ENCODE measurements at places on chromosomes 6 and 20.

- DNase-seq, result no peak
Measured at GRCh38 chr20:54573838-54574237, 98.4 kb downstream of the DOK5 start.

GRCh38 chr6:116355796-116356195 lies 15.0 kb upstream of the DSE start:
- no peak for DNase-seq

DNA sequence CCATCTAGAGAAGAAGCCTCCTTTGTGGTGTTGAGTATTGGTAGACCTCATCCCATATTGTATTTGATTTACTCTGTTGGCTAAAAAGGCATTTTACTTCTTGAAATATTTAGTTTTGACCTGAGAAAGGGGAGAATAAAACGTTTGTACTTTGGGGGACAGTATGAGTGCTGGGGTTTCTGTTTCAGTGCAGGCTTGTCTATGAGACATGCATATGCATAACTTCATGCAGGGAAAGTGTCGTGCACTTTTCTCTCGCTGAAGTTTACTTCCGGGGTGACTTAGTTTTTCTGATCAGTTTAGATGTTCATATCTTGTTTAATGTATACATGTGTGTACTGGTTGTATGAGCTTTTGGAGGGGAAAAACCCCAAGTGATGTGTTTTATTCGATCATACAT lies 59.5 kb downstream of the UTRN start:
- no peak for DNase-seq

GRCh38 chr6:157194643-157195042 lies 128.7 kb downstream of the TMEM242 start:
- DNase-seq, result no peak

- no peak for DNase-seq
Measured at GRCh38 chr6:159308198-159308597, 139.0 kb downstream of the FNDC1 start.

DNA sequence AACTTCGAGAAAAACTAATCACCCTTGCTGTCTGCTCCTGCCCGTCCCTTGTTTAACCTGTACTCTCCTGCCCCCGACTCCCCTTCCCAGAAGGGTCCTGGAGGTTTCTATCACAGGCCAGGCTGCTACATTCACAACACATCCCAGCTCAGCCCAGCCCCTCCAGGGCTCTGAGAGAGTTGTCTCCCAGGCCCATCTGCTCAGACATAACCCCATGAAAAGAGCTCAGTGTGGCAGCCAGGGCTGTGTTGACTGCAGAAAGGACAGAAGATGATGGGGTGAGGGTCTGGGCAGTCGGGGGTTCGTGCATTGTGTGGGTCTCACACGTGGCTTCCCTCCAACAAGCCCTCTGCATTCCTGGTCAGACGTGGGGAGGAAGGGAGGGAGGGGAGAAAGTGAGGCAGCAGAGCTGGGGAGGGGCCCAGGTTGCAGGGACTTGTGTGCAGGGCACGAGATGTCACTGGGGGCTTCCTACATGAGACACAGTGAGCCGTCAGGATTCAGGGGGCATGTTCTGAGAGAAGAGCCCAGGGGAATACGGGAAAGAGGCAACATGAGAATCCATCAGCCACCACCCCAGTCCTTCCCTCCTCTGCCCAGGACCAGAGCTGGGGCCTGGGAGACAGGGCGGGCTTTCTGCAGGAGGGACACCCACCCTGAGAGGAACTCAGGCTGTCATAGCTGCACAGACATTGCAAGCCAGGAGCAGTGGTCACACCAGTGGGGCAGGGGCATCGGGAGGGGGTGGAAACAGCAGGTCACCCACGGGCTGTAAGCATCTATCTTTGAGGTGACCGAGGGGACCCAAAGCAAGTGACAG lies 372.9 kb downstream of the PREX1 start:
- DNase-seq, result no peak

DNA sequence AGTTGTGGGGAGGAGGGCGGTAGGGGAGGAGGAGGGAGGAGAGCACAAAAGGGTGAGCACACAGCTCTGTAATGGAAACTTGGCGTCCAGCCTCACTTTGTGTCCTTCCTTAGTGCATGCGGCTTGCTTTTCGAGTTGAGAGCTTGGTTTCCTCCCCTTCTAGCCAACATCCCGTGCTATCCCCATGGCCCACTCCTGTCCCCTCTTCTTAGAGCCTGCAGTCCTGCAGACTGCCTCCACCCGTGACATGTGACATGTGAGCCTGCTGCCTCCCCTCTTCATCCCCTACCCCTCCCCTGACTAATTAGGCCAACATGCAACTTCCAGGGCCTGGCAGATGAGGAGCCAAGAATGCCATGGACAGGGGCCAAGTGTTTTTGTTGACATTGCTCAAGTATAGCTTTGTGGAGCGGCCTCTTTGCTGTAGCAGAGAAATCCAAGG lies 63.2 kb downstream of the SLC24A3 start:
- DNase-seq, result no peak

DNA sequence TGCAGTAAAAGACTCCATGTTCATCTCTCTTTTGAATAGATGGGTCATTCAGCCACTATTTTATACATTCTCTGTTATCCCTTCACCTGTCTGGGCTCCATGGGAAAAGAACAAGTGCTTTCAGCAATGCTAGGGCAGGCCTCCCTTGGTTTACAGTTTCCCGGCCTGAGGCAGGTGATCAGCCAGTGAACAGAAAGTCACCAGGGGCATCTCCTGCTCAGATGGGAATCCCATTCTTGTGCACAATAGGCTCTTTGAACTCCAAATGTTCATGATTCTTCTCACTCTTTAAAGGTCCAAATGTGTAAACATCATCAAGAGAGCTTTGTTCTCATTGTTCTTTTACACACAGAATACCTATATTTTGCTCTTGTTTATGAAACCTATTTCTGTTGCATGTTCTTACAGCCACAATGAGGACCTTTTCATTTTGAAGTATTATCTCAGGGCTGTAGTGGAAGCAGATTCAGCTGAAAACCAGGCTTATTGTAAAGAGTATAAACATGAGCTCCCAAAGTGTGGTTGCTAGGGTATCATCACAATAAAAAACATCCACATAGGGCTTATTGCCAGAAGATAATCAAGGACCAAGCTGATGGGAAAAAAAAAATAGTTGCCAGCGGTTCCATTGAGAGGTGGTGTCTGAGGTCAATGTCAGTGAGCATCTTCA lies 267.1 kb upstream of the SGK1 start:
- no peak for DNase-seq

- no peak for DNase-seq
Measured at GRCh38 chr20:1086277-1087213, 31.9 kb upstream of the PSMF1 start.

GRCh38 chr6:11433860-11434259 lies 103.7 kb upstream of the TMEM170B start:
- no peak for DNase-seq

DNA sequence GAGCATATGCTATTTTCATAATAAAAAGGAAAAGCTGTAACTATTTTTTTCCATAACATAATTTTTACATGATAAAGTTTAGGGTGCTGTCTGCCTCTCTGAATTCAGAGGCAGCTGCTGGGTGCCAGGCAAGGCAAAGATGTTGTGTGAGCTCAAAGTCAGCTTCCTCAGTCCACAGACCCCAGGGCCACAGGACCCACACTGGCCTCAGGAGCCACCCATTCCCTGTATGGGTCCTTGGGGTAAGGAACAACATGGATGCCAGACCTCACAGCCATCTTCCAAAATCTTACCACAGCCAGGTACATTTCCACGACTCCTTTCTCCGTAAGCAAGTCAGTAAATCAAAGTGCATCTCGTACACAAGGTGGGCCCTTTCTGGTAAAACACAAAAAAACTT lies 16.4 kb upstream of the MAFB start:
- no peak for DNase-seq

- DNase-seq, result no peak
Measured at GRCh38 chr6:135002974-135003703, 51.5 kb downstream of the HBS1L start.

DNA sequence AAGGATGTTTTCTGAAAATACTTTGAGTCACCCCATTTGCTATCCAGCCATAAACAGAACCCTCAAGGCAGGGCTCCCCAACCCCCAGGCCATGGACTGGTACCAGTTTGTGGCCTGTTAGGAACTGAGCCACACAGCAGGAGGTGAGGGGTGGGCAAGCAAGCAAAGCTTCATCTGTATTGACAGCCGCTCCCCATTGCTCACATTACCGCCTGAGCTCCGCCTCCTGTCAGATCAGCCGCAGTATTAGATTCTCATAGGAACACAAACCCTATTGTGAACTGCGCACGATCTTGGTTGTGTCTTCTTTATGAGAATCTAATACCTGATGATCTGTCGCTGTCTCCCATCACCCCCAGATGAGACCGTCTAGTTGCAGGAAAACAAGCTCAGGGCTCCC lies 543.8 kb downstream of the CBLN4 start:
- DNase-seq, result no peak

- DNase-seq, result peak; percentile 99
Measured at GRCh38 chr20:36460648-36461599, 80.4 kb upstream of the MYL9 start.

DNA sequence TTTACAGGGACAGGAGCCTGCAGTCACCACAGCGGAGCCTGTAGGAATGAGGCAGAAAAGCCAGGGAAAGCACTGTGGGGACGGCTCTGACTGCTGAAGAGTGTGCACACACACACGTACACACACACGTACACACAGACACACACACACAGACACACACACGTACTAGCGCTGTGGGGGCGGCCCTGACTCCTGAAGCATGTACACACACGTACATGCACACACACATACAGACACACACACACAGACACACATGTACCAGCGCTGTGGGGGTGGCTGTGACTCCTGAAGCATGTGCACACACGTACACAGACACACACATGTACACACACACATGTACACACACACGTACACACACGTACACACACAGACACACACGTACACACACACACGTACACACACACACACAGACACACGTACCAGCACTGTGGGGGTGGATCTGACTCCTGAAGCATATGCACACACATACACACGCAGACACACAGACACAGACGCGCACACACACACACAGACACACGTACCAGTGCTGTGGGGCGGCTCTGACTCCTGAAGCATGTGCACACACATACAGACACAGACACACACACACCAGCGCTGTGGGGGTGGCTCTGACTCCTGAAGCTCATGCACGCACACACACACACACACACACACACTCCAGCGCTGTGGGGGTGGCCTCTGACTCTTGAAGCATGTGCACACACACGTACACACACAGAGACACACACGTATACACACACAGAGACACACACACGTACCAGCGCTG lies 127.3 kb downstream of the DLL1 start:
- DNase-seq, result no peak

GRCh38 chr6:78089531-78089930 lies 436.7 kb downstream of the MEI4 start:
- no peak for DNase-seq

DNA sequence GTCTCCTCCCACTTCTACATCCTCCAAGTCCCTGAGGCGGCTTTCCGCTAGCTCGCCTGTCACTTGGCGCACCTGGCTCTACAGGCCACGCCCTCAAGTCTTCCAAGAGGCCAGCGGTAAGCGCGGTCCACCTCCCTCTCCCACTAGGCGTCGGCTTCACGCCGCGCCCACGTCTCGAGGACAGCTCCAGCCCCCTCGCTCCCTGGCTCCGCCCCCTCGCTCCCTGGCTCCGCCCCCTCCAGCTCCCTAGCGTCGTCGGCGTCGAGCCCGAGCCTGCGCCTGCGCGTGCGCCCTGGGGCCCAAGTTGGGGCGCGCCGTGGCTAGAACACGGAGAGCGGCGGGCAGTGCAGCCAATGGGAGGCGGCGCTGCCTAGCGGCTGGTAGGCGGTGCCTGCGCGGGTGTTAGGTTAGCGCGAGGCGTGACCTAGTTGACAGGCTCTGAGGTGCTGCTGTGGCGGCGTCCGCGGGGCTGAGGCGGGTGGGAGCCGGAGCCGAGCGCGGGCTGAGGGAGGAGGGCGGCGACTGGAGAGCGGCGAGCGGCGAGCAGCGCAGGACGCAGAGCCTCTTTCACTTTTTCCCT lies at the start of gene MACROD2:
Gene MACROD2 (plus strand): TSS at position 431 of the 580 bp plus-strand sequence.
- DNase-seq, result peak; percentile 31

DNA sequence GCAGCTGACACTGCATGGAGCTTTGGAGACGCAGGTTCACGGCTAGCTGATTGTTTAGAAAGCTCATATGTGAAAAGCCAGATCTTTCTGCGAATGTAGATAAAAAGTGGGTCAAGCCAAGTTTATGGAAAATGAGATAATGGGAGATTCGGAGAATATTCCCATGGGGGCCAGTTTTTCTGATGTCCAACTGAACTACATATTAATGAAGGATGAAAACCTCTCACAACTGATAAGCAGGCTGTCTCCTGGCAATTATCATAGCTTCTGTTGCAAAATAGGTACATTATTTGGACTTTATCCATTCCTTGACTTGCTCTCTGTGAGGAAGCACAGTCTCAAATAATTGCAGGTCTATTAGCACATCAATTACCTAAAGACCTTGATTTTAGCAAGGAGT lies 21.1 kb downstream of the HDGFL1 start:
- no peak for DNase-seq

DNA sequence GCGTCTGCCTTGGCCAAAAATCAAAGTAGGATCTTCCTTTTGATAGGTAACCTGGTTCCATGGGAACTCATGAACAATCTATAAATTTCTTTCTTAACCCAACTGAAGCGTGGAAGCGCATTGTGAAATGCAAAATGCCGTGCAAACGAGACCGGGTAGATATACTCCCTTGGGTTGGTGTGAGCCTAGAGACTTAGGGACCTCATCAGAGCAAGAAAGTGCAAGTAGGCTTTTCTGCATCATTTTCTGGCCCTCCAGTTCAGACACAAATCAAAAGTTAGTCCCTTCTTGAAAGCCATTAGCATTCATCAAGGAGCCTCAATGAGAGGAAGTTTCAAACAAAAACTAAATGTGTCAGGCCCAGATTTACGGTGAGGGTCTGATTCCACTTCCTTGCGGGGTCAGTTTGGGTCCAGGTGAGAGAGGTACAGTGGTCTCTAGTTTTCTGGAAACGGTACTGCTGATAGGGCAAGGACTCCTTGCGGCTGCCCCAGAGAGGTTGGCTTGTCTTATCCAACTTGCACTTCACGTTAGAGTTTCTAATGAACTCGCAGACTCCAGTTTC lies 5.3 kb upstream of the ZNF184 start:
- no peak for DNase-seq

DNA sequence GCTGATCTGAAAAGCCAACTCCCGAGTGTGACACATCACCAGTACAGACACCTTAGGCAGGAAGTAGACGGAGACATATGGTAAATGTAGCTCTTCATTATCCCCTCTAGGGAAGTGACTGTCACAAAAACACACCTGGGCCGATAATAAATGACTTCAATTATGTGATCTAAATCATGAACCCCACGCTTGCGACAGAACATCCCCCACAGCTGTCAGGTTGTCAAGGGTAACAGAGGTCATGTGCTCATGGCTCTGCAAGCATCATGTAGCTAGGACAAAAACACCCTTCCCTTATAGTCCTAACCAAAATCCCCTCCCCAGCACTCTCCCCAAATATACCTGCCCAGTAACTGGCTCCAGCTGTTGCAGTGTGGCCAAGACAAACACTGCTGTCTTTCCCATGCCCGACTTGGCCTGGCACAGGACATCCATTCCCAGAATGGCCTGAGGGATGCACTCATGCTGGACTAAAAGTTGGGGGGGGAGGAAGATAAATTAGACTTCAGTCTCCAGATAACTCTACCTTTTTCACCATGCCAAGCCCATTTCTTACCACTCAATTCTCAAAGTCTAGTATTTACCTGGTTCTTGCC lies 2.9 kb downstream of the DDX39B start:
- no peak for DNase-seq

GRCh38 chr6:48893048-48893447 lies 570.0 kb downstream of the MMUT start:
- DNase-seq, result no peak

- DNase-seq, result no peak
Measured at GRCh38 chr6:37218061-37218460, 39.5 kb upstream of the TBC1D22B start.

Measured in HTR-8/SVneo (cell line).